Left cardiac atrium (tissue), 4 donors: ENCODE measurements at places on chromosomes 16 and 17.

DNA sequence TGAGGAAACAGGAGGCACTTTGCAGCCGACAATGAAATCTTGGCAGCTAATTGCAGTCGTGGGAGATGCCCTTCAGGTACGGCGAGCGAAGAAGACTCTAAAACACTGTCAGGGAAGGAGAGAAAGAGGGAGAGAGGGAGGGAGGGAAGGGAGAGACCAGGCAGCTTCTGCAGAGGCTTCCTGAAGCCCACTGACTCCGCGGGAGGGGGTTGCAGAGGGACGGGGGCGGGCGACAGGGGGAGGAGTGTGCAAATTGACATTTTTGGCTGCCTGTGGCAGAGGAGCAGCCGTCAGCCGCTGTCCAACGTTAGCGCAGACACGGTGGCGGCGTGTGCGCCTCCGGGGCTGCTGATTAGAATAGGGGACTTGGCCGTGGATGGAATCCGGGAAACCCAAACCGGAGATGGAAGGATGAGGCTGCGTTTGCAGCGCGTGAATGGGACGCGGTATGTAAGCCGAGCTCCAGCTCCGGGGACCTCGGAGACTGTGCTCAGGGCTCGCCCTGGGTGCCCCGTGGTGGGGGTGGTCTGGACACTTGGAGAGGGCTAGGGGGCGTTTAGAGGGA is 849.1 kb upstream of the RBFOX1 start:
- no peak for DNase-seq

- no peak for DNase-seq
Measured at GRCh38 chr17:32570081-32570396, 83.2 kb downstream of the CDK5R1 start.

DNA sequence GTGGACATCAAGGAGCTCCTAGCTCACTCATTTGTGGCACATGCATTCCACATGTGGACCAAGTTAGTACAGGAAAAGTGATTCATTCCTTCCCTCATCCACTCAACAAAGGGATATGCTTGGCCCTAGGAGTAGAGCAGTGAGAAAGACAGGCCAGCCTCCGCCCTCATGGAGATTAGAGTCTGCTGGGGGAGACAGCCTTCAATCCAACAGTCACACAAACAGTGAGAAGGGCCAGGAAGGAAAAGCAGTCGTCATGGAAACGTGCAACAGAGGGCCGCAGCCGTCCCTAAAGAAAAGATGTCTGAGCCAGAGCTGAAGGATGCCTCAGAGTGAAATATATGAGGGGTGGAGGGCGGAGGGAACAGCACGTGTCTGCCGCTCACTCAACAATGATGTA is 109.9 kb downstream of the VPS53 start:
- DNase-seq = no peak

GRCh38 chr16:89164436-89164835 is 7.1 kb upstream of the CDH15 start:
- DNase-seq = no peak
